M059J (cell line): ENCODE measurements at places on chromosomes 3 and 15.

DNA sequence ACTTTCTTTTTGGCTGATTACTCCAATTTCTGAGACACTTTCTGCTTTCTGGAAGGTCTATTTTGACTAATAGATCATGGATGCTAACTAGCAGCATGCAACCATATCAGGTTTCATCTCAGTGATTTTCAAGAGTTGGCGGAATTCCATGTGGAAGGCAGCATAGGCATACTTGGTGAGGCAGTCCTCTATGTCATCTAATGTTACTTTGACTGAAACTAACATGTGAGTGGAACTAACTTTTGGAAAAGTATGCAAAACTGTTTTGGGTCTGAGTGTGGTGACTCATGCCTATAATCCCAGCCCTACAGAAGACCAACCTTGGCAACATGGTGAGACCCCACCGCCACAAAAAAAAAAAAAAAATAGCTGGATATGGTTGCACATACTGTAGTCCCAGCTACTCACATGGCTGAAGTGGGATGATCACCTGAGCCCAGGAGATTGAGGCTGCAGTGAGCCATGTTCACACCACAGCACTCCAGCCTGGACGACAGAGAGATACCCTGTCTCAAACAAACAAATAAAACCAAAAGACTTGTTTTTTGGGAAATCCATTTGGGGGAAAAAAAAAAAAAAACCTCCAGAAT is 1033.7 kb downstream of the ROBO1 start:
- peak; percentile 61 for DNase-seq

DNA sequence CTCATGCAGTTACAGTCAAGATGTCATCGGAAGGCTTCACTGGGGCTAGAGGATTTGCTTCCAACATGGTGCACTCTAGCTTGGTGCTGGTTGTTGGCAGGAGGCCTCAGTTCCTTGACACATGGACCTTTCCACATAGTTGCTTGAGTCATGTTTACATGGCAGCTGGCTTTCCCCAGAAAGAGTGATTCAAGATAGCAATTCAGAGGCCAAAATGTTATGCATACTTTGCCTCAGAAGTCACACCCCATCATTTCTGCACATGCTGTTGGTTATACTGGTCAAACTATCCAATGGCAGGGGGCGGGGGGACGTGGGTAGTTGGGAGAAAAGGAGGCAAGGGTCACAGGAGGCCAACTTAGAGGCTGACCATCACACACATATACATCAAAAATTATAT is 58.7 kb downstream of the FOXB1 start:
- peak; percentile 52 for DNase-seq

DNA sequence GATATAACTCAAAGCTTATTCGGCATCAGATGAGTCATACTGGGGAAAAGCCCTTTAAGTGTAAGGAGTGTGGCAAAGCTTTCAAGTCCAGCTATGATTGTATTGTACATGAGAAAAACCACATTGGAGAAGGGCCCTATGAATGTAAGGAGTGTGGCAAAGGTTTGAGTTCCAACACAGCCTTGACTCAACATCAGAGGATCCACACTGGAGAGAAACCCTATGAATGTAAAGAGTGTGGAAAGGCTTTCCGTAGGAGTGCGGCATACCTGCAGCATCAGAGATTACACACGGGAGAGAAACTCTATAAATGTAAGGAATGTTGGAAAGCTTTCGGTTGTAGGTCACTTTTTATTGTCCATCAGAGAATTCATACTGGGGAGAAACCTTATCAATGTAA is 7.5 kb downstream of the ZNF621 start:
- no peak for DNase-seq

GRCh38 chr3:364287-364686 is 167.7 kb downstream of the CHL1 start:
- DNase-seq, result no peak

DNA sequence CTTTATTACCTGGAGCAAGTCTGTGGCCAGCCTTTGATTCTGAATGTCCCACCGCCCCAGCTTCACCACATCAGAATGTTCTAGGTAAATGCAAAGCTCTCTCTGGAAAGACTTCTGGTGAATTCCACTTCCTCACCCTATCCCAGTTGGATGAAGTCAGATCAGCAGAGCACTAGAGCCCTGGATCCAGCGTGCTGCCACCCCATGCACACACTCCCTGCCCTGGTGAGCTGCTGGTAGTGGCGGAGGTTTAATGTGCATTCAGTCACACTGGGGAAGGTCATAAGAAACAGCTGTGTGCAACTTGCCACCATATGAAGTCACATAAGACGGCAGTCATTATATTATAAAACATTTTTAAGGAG is 16.3 kb upstream of the SLC41A3 start:
- no peak for DNase-seq

GRCh38 chr3:53038679-53039375 is 7.0 kb downstream of the SFMBT1 start:
- no peak for DNase-seq

DNA sequence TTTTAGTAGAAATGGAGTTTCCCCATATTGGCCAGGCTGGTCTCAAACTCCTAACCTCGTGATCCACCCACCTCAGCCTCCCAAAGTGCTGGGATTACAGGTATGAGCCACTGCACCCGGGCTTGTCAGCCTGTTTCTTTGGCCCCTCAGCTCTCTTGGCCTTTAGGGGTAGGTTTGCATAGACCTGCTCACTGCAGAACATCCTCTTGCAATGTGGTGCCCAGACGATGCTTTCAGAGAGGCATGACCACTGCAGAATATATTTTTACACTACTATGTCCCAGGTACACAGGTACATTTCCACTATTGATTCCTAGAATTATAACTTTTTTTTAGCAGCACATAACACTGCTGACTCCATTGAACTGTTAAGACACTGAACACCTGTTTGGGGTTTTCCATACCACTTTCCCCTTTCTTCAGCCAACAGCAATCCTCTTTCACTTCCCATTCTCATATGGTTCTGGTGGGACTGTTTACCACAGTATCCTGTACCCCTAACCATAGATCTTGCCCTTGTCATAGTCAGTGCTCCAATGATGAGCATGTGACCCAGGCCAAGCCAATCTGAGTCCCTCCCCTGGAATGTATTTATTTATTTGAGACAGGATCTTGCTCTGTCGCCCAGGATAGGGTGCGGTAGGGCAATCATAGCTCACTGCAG is 21.1 kb downstream of the CCDC32 start:
- DNase-seq, result no peak

- DNase-seq, result peak; percentile 9
Measured at GRCh38 chr15:65042776-65043327, 2.3 kb upstream of the SLC51B start.

- DNase-seq, result peak; percentile 64
Measured at GRCh38 chr15:99212406-99212805, 37.0 kb downstream of the TTC23 start.

GRCh38 chr3:182855076-182855475 is 61.8 kb downstream of the ATP11B start:
- DNase-seq, result no peak

DNA sequence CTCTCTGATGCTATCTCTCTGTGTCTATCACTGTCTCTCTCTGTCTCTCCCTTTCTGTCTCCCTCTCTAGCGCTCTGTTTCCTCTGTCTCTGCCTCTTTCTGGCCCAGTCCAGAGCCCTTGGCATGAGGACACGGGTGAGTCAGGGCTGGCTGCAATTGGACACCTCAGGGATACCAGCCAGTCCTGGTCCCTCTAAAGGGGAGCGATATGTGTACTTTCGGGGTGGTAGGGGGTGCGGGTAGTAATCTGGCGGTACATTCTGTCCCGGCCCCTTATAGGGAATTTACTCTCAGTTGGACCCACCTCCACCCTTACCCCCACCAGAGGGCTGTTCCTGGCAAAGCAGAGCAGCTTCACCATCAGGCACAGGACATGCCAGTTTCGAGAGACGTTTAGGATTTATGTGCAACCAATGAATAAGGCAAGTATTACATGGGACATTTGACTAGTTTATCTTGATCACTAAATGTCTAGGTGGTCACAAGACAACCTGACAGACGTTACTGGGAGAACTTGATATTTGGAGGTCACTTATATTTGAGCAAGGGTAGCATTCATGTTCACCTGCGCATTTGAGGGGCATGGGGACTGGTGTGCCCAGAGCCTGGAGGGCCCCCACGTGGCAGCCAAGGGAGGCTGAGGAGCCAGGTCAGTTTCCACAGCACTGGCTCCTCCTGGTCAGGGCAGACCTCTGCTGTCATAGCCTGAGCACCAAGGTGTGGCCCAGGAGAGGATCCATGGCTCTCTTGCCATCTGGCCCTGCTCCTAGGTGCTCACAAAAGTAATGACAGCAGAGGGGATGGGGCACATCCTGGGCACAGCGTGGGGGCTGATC is 256.1 kb downstream of the PLCL2 start:
- DNase-seq, result peak; percentile 33

- no peak for DNase-seq
Measured at GRCh38 chr15:25525741-25526140, 86.9 kb upstream of the UBE3A start.

GRCh38 chr3:53711387-53711786 is 134.8 kb downstream of the CHDH start:
- no peak for DNase-seq

GRCh38 chr3:3170998-3171397 is 8.5 kb downstream of the CRBN start:
- peak; percentile 19 for DNase-seq

DNA sequence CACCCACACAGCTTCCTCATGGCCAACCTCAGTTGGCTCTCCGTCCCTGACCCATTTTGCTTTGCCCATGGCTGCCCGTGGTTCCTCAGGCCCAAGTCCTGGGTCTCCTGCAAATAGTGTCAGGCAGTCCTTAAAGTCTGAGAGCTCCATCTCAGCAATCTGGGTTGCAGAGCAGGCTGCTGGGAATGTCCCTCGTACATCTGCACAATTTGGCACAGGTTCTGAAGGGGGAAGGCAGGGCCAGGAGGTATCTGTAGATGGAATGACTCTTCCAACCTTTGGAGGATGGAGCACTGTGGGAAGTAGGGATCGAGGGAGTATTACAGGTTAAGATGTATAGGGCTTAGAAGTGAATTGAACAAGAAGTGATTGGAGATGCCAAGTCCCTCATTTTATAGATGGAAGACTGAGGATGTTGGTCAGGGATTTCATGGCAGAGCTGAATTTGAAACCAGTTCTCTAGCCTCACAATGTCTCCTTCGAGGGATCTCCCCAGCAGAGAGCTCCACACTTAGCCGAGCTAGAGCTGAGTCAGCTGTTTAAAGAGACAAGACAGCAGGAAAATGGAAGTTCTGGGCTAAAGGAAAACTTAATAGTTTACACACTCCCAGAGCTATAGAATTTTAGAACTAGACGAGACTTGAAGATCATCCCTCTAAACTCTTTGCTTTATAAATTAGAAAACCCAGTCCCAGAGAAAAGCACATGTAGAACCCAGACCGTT is 9.2 kb downstream of the CKMT1A start:
- DNase-seq, result no peak

DNA sequence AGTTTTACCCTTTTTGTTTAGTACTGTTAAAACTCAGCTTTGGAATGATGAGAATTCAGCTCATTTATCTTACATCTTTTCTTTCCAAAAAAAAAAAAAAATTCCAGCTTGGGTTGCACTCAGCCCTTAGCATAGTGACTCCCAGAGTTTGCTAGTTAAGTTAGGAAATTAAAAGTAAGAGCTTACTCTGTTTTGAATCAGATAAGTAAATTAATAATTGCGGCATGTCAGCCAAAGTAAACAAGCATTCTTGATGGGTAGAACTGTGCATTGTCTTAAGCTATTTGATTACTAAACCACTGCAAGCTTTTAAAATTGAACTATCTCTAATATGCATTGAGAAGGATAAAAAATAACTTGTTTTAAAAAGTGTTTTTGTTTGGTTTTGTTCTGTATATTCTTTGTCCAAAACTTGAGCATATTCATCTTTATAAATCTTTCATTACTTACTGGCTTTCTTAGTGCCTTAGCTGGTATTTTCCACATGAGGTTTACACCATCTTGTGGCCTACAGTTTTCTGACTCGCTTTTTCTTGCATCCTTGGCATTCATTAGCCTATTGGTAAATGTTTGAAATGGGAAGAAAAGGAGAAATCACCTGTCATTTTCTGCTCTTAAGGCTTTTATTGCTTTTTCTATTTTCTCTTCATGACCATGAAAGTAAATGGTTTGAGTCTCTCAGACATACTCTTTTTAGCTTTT is 107.6 kb downstream of the FILIP1L start:
- DNase-seq, result peak; percentile 73

DNA sequence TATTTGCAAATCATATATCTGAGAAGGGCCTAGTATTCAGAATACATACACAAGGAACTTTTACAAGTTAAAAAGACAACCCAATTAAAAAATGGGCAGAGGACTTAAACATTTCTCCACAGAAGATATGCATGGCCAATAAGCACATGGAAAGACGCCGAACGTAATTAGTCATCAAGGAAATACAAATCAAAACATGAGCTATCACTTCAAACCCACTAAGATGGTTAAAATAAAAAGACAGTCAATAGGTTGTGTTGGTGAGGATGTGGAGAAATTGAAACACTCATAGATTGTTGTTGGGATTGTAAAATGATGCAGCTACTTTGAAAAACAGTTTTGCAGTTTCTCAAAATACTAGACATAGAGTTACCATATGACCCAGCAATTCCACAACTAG is 61.2 kb upstream of the NEO1 start:
- no peak for DNase-seq

GRCh38 chr15:54131410-54131809 is 153.2 kb downstream of the UNC13C start:
- DNase-seq, result peak; percentile 1

DNA sequence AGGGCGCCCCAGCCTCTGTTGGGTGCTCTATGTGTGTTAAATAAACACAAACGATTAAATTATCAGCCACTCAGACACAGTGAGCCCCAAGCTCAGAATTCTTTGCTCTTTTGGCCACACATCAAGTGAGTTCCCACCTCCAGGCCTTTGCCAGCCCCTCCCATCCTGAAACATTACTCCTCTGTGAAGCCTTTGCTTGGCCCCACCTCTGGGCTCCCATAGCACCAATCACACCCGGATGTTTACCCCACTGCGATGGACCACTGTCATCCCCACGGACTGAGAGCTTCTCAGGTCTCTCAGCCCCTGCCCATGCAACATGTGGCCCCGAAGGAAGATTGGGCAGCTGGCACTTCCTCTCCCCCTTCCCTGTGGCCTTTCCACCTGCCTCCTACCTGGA is 85.1 kb downstream of the NUP210 start:
- DNase-seq, result no peak

DNA sequence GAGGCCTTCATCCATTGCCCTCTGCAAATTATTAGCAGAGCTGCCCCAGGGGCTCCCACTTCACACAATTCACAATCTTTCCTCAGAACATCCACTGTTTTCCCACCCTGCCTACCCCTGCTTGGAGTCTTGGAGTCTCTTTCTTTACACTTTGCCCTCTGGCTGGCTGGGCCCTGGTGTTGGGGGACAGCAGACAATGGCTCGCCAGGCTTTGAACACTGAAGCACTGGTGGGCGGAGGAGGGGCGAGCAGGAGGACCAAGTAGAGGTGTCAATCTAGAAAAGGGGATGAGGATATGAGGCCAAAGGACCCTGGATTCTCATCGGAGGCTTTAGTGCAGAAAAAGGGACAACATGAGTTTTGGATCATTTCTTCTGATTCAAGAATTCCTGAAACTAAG is 212.0 kb downstream of the NR1D2 start:
- no peak for DNase-seq
